Fibroblast of lung (primary cell): ENCODE measurements at places on chromosomes 7 and 10. TPM values are rescaled to one million over a fixed set of nuclear protein-coding genes. Genes with fewer than 3 reads are reported as not detected.

DNA sequence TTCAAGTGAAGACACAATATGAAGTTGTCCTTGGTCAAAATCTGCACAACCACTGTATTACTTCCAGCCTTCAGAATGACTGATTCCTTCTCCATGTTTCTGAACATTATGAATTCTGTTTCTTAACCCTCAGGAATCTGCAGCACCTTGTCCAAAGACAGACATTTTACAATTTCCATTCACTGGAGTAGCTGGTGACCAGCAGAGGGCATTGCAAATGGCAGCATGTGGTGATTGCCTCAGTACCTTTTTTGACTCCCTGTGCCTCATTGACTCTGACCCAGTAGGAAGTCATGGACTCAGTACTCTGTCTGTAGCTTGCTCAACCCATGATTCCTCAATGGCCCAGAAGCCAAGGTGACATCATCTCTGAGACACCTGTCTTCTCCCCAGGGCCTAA lies 879 bp upstream of the VPS41 start:
- H3K36me3 ChIP-seq = no peaks in the 10 kb centered on the region
- no peak for DNase-seq
- H3K27ac ChIP-seq = no peak overlapping the region
- H3K4me3 ChIP-seq = no peak overlapping the region
- no peaks in the 10 kb centered on the region for H3K27me3 ChIP-seq

DNA sequence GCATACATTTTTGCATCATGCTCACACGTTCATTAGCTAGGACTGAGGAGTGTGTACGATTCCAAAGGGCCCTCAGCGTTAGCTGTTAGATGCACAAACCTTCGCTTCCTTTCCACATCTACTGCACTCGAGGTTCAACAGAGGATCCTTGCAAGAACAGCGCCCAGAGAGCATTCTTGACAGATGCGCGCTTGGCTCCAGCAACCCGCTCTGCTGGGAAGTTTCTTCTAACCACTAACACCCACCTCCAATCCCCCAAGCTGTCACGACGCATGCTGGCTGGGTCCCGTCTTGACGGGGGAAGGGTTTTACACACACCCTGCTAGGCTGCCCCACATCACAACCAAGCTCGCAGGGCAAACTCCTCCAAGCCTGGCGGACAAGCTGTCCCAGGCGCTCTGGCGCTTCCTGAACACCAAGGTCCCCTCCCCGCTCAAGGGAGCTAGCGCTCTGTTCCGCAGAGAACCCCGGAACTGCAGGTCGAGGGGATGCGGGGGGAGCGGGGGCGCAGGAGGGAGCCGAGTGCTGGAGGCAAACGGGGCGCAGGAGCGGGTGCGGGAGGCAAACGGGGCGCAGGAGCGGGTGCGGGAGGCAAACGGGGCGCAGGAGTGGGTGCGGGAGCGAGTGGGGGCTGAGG lies 653 bp upstream of the ADRB1 start:
- DNase-seq = peak; percentile 46
- H3K4me1 ChIP-seq = no peaks in the 10 kb centered on the region
- H3K36me3 ChIP-seq = no peaks in the 10 kb centered on the region
- no peak overlapping the region for H3K4me3 ChIP-seq
- peaks cover 31% of the 10 kb centered on the region for H3K27me3 ChIP-seq

DNA sequence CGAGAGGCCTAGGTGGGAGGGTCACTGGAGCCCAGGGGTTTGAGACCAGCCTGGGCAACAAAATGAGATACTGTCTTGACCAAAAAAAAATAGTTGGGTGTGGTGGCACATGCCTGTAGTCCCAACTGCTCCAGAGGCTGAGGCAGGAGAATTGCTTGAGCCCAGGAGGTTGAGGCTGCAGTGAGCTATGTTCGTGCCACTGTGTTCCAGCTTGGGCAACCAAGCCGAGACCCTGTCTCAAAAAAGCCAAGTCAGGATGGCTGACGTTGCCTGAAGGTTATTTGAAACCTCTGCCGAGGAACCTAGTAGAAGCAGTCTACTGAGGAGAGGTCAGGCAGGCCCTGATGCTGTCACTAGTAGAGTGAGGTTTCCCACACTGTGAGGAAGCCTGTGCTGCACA lies 22.8 kb downstream of the DNAJB6 start:
- no peak for DNase-seq
- peaks cover 11% of the 10 kb centered on the region for H3K36me3 ChIP-seq
- H3K4me3 ChIP-seq = no peak overlapping the region
- H3K27ac ChIP-seq = no peak overlapping the region

DNA sequence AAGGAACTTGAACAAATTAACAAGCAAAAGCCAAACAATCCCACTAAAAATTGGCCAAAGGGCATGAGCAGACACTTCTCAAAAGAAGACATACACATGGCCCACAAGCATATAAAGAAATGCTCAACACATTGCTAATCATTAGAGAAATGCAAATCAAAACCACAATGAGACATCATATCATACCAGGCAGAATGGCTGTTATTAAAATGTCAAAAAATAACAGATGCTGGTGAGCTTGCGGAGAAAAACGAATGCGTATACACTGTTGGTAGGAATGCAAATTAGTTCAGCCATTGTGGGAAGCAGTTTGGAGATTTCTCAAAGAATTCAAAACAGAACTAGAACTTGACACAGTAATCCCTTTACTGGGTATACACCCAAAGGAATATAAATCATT lies 311.7 kb upstream of the HPS1 start:
- H3K36me3 ChIP-seq = no peaks in the 10 kb centered on the region
- H3K27me3 ChIP-seq = no peaks in the 10 kb centered on the region
- no peak overlapping the region for H3K4me3 ChIP-seq
- no peaks in the 10 kb centered on the region for H3K4me1 ChIP-seq
- no peak for DNase-seq
- H3K27ac ChIP-seq = no peak overlapping the region

GRCh38 chr7:116511552-116512519 lies 12.3 kb downstream of the CAV2 start:
- no peaks in the 10 kb centered on the region for H3K27me3 ChIP-seq
- H3K36me3 ChIP-seq = no peaks in the 10 kb centered on the region
- H3K4me1 ChIP-seq = peaks cover 4% of the 10 kb centered on the region
- H3K27ac ChIP-seq = peak overlapping the region; percentile 80

- no peaks in the 10 kb centered on the region for H3K27me3 ChIP-seq
- H3K36me3 ChIP-seq = no peaks in the 10 kb centered on the region
- H3K4me1 ChIP-seq = no peaks in the 10 kb centered on the region
- DNase-seq = no peak
These were observed 358.2 kb upstream of the MEOX2 start for GRCh38 chr7:16044645-16045044.

DNA sequence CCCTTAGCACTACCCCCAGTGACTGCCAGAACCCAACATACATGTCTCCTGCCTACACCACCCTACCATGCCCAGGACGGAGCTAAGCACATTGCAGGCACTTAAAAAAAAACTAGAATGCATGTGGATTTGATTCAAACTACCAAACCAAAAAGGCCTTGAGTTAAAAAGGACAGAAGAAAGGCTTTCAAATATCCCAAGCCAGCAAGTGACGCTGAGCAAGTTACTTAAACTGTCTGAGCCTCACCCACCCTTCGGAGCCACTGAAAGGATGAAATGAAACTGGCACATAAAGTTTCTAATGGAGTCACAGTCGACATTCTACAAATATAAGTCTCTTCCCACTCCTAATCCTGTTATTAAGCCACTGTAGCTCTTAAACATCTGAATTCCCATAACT lies 1.8 kb downstream of the CPXM2 start:
- no peak for DNase-seq
- H3K4me3 ChIP-seq = no peak overlapping the region
- H3K36me3 ChIP-seq = no peaks in the 10 kb centered on the region
- no peaks in the 10 kb centered on the region for H3K4me1 ChIP-seq

DNA sequence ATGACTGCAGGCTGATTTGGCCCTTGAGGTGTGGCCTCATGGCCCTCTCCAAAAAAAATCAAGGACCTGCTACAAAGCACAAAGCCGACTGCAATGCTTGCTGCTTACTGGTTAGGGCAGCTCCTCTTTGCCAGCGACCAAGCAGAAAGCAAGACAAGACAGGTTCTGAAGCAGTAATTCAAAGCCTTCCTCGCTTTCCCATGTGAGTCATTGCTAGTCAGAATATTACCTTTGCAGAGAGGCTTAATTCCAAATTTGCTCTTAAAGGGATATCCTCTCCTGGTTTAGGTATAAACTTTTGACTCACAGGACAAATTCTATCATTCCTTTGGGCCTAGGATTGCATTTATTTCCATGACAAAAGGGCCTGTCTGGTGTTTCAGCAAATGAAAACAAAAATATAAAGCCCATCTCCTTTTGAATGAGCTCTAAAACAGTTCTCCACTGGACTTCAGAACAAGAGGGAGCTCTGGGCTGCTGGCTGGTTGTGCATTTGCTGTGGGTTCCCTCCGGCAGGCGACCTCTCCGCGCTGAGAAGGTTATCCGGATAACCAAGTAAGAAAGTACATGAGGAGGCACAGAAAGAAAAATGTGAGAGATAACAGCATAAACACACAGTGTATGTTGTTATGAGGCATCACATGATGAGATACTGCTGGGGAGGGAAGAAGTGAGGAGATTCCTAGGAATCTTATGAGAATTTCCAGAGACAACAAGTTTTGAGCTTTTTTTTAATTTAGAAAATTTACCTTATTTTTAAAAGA lies 90.8 kb downstream of the EGFR start:
- no peaks in the 10 kb centered on the region for H3K27me3 ChIP-seq
- H3K27ac ChIP-seq = peak overlapping the region; percentile 36
- DNase-seq = peak; percentile 33
- peaks cover 1% of the 10 kb centered on the region for H3K36me3 ChIP-seq

DNA sequence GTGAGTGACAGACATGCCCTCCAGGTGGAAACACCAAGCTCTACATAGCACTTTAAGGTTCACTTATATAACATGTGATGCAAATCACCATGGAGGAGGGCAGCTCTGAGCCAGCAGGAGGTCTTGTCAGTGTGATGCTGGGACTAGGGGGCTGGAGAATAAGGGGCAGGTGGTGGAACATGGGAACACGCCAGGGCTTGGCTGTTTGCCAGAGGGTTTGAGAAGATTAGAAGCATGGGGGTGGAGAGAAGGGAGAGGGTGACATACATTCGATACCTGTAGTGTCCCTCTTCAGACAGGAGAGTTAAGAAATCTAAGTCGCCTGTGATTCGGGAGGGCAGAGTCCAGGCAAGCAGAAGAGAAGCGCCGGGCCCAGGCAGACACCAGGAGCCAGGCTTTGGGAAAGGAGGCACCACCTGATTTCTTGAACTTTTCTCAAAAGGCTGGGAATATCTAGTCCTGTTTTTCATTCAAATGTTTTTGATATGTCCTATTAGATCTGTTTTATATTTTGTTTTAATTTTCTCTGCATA lies 16.9 kb upstream of the LAMB4 start:
- peaks cover 4% of the 10 kb centered on the region for H3K4me1 ChIP-seq
- H3K4me3 ChIP-seq = no peak overlapping the region

GRCh38 chr7:12737373-12737772 lies 49.9 kb downstream of the ARL4A start:
- H3K27ac ChIP-seq = no peak overlapping the region
- no peaks in the 10 kb centered on the region for H3K27me3 ChIP-seq
- no peaks in the 10 kb centered on the region for H3K4me1 ChIP-seq
- no peak overlapping the region for H3K4me3 ChIP-seq

DNA sequence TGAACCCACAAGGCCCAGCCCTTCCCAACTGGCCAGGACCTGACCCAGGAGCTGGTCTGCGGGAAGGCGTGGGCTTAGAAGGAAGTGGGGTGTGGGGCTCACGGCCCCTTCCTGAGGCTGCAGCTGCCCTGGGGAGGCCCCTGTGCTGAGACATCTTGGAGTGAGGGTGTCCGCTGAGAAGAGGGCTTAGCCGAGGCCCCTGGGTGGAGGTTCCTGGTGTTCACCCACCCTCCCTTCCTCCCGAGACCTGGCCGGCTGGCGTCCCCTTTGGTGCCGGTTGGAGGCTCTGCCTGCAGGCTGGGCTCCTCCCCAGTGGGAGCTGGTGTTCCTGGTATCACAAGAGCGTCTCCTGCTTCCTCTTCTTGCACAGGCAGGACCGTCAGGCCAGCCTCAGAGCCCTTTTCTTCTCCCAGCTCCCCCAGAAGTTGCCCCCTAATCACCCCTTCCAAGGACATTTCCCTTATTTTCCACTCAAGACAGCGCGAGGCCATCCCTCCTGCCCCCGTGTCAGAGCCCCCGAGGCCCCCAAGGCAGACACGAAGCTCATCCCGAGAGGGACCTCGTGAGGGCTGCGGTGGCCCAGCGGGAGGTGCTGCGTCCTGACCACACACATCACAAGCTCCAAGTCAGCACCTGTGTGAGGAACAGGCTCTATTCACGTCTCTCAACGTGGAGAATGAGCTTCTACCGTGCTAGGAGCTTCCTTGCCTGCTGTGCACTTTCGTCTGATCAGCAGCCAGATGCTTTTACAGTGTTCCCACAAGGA lies 25.1 kb upstream of the FAM20C start:
- no peak overlapping the region for H3K4me3 ChIP-seq
- no peaks in the 10 kb centered on the region for H3K36me3 ChIP-seq
- DNase-seq = no peak
- no peak overlapping the region for H3K27ac ChIP-seq
- H3K4me1 ChIP-seq = peaks cover 2% of the 10 kb centered on the region

DNA sequence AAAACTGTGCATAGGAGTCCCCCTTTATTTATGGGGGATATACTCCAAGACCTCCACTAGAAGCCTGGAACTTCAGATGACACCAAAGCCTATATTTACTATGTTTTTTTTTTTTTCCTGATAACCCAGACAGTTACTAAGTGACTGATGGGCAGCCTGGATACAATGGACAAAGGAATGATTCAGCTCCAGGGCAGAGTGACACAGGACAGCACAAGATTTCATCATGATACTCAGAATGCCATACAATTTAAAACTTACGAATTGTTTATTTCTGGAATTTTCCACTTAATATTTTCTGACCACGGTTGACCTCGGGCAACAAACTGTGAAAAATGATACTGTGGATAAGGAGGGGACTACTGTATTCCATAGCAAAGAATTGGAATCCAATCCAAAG lies 843.6 kb downstream of the PCDH15 start:
- no peak overlapping the region for H3K4me3 ChIP-seq
- no peaks in the 10 kb centered on the region for H3K36me3 ChIP-seq
- no peak for DNase-seq
- no peaks in the 10 kb centered on the region for H3K4me1 ChIP-seq
- H3K27me3 ChIP-seq = no peaks in the 10 kb centered on the region
- H3K27ac ChIP-seq = no peak overlapping the region

The NPM3 gene
- total RNA-seq = 80.8 and 95.3 TPM in 2 replicates

The PLEKHS1 gene
- total RNA-seq = not detected in 2 replicates

The NKX2-3 gene
- not detected in 2 replicates for total RNA-seq

The SLC26A5 gene
- total RNA-seq = not detected in 2 replicates

The TRIL gene
- total RNA-seq = 0.17 and 0.77 TPM in 2 replicates

The MPLKIP gene
- total RNA-seq = 14.6 and 22.8 TPM in 2 replicates
